ENCODE measurements at places on chromosomes 13 and 19.

GRCh38 chr13:21338639-21339278 is 120.3 kb downstream of the ZDHHC20 start:
- no peak for DNase-seq

DNA sequence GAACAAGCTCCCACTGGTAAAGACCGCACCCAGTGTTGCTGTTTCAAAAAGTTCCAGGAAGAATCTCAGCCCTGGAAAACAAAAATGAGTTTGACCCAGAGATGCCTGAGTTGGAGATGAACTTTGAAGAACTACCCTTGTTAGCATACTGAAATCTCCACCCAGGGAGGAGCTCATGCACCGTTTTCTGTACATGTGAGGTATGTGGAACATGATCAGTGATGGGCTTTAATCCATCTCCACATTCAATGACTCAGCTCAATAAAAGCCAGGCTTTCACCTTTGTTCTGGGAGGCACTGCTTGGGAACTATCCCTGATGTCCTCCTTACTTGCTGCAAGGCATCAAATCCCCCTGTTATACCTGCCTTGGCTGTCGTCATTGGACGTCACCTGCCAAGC is 279.9 kb downstream of the UQCRFS1 start:
- no peak for DNase-seq

DNA sequence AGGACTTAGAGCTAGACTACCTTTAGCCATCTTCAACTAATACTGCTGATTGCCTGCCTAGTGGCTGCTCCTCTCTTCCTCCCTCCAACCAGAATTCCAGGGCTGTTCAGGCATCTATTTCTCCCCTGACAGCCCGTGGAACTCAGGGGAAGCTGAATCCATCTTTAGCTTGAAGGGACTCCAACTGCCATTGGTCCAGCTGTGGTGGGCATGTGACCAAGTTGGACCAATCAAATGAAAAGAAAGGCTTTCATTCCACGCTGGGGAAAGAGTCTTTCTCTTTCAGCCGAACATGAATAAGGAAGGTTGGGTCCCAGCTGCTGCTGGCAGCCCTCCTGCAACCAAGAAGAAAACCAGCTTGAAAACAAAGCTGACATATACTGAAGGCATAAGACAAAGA is 168.5 kb upstream of the OBI1 start:
- DNase-seq = no peak

- peak; percentile 72 for DNase-seq
Observed at GRCh38 chr19:17522988-17523872, 11.8 kb downstream of the PGLS start.

Data from CD4-positive, alpha-beta T cell treated with Interferon gamma for 1 hour (primary cell).